T-helper 9 cell (primary cell): ENCODE measurements at places on chromosomes 5 and 9.
A peak's percentile ranks its signal among the peaks of the same experiment; 100 is the strongest.

GRCh38 chr5:59335544-59335943 is 558.0 kb downstream of the PDE4D start:
- DNase-seq, result no peak

GRCh38 chr5:136811086-136811485 is 445.7 kb upstream of the TRPC7 start:
- no peak for DNase-seq

- no peak for DNase-seq
Observed at GRCh38 chr9:92704528-92704927, 34.6 kb upstream of the IPPK start.

GRCh38 chr9:79575547-79575946 is 3.8 kb downstream of the TLE4 start:
- DNase-seq, result no peak

DNA sequence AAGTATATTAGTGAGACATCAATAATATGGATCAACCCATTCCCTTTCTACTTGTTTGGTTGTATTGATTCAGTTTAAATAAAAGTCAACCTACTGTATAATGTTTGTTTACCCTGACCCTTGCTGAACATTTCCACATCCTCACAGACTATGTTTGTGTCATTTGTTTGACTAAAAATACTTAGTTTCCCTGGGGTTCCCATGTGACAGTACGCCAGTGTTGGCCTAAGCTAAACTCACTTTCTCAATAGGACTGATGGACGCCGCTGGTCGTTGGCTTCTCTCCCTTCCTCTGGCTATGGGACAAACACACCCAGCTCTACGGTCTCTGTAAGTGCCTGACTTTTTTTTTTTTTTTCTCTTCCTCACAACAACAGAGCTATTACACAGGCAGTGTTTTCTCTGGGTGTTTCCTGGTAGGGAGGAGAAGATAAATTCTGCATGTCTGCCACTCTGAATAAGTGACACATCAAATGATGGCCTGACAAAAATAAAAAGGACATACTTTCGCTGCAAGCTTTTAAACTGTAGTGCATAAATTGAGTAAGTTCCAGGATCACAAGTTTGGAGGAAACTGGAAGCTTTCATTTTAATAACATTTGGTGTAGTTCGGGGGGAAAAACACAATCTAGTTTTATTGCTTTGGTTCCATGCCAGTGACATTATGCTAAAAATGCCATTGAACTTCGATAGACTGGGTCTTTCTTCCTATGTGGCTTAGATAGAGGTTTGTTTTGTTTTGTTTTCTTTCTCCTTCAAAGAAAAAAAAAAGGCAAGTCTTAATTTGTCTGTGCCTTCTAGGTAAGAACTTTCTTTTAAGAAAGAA is 101.0 kb downstream of the CD180 start:
- DNase-seq, result no peak

- DNase-seq, result no peak
Observed at GRCh38 chr5:62007457-62007856, 298.5 kb upstream of the KIF2A start.

GRCh38 chr5:172593306-172593705 is 47.8 kb upstream of the NEURL1B start:
- no peak for DNase-seq

GRCh38 chr9:99511723-99512122 is 289.6 kb downstream of the SEC61B start:
- no peak for DNase-seq

DNA sequence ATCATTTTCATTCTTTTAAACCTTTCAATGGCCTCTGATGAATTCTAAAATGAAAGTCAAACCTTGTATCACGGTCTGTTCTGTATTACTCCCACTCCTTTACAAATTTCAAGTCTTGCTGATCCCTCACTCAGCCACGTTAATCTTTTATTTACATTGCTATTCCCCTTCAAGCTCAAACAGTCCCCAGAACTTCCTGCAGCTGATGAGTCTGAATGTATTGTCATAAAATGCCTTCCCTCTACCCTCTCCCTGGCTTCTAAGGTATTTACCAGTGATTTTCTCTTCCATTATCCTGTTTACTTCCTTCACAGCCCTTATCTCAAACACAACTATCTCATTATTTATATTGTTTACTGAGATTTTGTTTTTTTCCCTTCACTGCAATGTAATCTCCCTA is 562.3 kb upstream of the C9orf72 start:
- no peak for DNase-seq

GRCh38 chr9:4987961-4988421 is 2.9 kb downstream of the JAK2 start:
- peak; percentile 35 for DNase-seq

DNA sequence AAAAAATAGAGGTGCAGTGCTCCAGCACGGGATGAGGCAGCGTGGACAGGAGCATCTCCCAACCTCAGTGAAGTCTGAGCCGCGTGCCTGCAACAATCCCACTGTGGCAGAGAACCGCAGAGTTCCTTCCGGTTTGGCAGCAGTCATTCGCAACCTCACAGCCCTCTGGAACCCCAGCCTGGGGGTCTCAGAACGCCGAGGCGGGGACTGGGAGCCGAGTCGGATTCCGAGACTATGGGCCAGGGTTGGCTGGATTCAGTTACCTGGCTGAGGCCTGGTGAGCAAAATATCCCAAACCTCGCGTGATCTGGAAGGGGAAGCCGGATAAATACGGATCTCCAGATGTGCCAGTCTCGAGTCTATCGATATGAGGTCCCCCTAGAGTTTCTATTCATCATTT is 27.0 kb downstream of the CDKN2A start:
- DNase-seq, result no peak
